ENCODE measurements at places on chromosomes 2 and 18.

- DNase-seq: no peak
Observed at GRCh38 chr2:78486565-78486964, 538.9 kb upstream of the REG3G start.

DNA sequence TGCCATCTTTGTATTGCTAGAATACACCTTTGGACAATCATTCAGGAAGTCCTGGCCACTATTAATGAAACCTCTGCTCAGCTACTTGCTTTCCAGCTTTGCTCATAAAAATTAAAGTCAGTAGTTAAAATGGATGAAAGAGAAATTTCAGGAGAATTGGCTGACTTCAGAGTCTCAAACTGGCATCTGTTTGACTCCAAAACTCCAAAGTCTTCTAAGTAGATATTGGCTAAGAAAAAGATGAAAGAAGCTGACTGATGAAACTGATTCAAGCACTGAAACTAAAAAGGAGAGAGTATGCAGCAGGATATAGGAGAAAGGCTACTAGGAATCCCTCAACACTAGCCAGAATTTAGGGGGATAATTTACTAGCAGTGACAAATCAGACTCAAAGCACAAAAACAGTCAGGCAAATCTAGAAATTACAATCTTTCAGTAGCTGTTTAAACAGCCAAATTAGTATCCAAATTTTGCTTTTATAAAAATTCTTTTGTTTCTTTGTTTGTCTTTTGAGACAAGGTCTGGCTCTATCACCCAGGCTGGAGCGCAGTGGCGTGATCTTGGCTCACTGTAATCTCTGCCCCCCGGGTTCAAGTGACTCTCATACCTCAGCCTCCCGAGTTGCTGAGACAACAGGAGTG lies 52.1 kb upstream of the DTNA start:
- no peak for DNase-seq

DNA sequence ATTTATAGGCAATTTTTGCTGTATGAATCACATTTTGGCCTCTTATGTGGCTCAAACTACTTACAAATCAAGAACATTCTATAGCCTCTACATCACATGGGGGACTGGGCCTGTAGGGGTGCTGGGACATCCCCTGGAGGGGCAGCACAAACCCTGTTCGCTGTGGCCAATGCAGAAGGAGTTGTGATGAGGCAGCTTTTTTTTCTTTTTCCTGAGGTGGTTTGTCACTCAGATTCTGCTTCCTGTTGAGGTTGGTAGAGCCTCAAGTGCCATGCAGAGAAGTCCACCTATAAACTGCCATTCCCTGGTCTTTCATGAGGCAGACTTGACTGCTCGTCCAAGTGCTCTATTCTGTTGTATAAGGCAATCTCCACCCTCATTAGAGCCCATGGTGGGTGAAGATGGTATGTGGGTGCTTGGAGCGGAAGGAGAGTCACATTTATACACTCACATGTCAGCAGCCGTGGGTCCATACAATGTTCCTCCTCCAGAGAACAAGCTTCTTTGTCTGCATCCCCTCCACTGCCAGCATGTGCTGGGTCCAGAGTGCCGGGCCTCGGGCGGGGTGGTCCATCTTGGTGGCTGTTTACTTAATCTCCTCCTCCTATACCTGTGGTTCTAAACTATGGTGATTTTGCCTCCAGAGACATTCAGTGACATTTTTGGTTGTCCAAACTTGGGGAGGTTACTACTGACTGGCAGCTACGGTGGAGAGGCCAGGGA lies 120.3 kb downstream of the ACOXL start:
- no peak for DNase-seq

- no peak for DNase-seq
Observed at GRCh38 chr2:47345590-47345924, 57.4 kb upstream of the MSH2 start.

DNA sequence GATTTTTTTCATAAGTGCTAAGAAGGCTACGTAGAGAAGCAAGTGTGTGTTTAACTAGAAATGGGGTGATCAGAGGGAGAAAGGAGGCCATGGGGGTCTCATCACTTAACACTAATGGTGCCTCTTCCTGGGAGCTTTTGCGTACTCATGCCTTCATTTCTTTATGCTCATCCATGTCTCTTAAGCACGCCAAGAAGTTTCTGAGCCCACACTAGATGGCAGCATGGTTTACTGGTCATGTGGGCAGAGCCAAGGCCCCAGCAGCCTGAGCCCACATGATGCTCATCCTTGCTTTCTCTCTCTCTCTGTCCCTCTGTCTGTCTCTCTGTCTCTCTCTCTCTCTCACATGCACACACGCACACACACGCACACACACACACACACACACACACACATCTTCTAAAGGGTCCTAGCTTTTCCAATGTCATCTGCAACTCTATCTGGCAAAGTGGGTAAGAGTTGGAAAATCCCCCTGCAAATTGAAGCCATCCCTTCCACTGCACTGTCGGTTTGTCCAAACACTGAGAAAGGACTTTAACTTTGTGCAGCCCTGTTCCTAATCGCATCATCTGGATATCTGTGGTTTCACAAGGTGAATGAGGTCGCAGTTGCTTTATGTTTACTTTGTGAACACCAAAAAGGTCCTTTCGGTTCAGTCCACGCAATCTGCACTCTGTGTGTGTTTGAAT lies 137.1 kb upstream of the CCDC68 start:
- no peak for DNase-seq

DNA sequence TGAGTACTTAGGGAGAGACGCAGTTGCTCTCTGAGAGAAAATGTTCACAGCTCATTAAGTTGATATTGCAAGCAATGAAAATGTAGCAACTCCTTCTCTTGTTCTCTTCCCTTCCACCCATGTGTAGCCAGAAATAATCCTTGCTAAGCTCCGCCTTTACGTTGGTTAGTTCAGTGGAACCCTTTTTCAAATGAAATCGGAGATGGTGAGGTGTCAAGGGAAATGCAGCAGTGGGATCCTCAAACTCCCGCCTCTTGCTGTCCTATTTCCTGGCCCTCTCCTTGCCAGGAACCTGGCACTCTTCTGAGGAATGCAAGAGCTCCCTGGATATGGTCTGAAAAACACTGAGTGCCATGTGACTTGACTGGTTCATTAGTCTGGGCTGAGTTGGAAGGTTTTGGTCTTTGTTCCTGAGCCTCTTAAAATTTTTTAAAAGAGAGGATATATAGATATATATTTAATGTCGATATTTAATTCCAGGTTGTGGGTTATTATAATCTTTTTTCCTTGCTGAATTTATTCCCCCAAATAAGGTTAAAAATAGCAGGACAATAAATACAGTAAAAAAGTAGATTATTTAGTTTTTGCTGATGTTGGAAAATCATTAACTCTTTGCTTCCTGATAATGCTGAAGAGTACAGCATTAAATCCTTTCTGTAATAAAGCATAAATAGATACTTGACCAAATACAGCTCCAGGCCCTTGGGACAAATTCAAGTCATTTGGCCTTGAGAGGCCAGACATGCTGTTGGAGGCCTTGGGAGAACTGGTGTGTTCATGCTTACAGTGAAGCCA lies 116.2 kb downstream of the EML6 start:
- DNase-seq: no peak

DNA sequence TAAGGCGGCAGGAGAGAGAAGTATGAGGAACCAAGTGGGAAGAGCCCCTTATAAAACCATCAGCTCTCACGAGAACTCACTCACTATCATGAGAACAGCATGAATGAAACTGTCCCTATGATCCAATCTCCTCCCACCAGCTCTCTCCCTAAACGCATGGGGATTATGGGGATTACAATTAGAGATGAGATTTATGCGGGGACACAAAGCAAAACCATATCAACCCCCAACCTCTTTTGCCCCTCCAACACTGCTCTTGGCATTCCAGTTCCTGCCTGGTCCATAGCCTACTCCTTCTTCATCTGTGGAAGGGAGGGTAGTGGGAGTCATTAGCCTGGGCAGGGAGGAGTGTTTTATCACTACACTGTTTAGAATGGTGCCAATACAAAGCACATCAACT lies 1.4 kb upstream of the EHD3 start:
- DNase-seq: no peak

DNA sequence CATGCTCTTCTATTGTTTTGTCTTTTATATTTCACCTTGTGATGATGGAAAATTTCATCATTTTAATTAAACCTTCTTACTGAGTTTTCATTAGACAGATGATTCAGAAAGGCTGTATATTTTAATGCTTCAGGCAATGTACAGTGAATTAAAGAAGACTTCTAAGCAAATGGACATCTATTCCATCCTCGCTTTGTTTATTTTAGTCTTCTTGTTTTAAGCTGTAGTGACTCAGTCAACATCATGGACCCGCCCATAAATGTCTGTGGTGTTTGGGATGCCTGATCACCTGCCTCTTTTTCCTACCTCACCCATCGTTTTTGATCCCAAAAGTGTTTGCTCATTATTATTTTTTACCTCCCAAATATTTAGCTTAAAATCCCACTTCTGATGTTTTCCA lies 43.1 kb downstream of the KYNU start:
- no peak for DNase-seq

DNA sequence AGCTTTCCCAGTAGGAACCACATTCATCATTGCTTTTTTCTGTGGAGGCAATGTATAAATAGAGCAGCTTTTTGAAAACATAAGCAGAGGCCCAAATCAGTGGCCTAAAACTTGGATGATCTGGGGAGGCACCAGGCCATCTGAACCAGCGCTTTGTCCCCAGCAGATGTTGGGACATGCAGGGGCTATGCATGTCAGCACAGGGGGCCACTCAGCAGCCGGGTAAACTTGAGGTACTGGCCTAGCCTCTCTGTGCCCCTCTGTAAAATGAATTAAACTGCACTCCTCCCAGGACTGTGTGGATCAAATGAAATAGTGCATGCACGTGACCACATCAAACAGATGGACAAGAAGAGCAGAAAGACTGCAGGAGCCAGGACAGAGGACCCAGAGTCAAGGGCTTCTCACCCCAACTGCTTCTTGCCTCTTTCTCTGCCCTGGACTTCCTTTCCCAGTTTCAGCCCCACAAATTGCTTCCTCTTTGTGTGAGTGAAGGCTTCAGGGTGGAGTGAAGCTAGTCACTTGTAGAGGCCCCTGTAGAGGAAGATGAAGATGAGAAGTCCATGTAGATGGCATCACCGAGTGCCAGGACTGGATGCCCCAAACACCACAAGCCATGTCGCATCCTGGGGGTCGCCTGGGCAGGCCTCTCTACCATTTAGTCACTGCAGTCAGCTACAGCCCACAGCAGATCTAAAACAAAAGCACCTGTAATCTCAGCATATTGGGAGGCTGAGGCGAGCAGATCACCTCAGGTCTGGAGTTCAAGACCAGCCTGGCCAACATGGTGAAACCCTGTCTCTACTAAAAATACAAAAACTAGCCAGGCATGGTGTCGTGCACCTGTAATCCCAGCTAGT lies 53.2 kb downstream of the IMPA2 start:
- DNase-seq: no peak

DNA sequence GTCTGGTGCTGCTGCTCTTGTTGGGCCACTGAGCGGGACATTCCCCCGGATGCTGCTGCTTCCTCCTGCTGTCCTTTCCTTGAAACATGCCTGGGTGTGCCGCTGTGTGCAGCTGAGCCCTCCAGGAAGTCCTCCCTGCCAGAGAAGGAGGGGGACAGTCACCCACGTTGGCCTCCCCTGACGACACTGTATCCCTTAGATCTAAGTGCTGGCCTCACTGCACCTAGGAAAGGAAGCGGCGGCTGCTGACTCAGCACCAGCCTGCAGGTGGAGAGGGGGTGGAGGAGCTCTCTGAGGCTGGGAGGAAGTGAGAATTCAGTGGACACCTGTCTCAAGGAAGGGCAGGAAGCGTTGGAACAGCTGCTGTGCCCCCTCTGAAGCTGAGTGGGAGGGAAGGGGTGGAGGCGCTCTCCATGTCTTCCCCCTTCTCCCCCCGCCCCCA lies 239.8 kb downstream of the HAUS1 start:
- peak; percentile 31 for DNase-seq

- no peak for DNase-seq
Observed at GRCh38 chr2:109562421-109562820, 51.3 kb downstream of the SEPTIN10 start.

Data from activated naive CD4-positive, alpha-beta T cell (primary cell).